ENCODE measurements at places on chromosomes 13 and 19.

DNA sequence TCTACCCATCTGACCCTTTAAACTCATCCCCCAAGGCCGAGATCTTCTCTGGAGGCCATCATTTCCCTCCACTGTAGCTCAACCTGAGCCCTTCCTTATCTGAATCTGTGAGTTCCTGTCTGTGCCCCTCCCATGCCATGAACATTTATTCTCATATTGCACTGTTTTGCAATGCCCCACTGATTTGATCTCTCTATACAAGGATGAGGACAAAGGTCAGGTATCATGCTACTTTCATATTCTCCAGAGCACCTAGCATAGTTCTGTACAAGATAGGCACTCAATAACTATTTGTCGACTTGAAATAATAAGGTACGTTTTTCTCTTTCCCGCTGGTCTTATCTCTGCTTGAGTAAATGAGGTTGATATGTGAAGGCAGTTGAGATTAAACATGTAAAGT lies 135.5 kb downstream of the KLF5 start:
- no peak for DNase-seq

DNA sequence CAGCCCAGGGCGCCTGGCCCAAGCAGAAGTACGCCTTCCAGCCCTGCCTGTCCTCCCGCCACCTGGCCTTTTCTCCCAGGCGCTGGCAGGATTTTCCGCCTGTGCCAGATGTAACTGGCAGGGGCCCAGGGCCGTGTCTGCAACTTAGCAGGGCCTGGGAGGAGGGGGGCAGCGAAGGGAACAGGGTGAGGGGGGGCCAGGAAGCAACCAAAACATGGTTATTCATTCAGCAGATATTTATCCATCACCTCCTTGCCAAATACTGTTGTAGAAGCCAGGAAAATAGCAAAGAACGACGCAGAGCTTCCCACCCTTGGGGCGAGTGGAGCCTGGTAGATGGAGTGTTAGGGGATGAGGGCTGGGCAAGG lies 5.6 kb downstream of the TLE6 start:
- peak; percentile 70 for DNase-seq

- DNase-seq, result no peak
Measured at GRCh38 chr19:49409441-49410029, 13.7 kb downstream of the PTH2 start.

DNA sequence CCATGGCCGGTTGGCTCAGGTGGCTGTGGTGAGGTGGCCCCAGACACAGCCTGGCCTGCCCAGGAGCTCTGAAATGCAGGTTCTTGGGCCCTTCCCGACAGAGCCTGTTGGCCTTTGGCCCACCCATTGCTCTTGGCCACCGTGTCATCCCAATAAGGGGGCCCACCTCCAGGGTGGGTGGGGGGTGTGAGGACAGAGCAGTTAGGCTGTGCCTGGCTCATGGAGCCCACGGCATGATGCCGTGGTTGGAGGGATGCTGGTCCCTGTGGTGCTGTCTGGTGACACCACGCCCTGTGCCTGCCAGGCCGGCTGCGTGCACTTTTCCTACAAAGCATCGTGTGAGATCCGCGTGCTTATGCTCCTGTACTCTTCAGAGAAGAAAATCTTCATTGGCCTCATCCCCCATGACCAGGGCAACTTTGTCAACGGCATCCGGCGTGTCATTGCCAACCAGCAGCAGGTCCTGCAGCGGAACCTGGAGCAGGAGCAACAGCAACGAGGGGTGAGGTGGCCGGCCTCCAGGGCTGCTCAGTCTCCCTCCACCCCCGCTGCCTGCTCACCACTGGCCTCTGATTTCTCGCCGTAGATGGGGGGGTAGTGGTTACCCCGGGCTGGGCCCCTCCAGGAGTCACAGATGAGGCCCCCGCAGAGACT lies 7.6 kb downstream of the PNKP start:
- no peak for DNase-seq

DNA sequence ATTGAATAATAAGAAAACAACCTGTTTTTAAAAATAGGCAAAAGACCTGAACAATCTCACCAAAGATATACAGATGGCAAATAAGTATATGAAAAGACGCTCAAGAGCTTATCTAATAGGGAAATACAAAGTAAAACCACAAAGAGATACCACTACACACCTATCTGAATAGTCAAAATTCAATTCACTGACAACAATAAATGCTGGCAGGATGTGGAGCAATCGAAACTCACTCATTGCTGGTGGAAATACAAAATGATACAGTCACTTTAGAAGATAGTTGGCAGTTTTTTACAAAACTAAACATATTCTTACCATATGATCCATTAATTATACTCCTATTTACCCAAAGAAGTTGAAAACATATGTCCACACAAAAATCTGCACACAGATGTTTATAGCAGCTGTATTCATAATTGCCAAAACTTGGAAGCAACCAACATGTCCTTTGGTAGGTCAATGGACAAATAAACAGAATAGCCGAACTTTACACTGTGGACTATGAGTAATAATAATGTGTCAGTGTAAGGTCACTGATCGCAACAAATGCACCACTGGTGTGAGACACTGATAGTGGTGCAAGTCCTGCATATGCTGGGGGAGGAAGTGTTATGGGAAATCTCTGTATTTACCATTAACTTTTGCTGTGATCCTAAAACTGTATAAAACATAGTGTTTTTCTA lies 20.8 kb downstream of the ZC3H13 start:
- DNase-seq, result no peak

DNA sequence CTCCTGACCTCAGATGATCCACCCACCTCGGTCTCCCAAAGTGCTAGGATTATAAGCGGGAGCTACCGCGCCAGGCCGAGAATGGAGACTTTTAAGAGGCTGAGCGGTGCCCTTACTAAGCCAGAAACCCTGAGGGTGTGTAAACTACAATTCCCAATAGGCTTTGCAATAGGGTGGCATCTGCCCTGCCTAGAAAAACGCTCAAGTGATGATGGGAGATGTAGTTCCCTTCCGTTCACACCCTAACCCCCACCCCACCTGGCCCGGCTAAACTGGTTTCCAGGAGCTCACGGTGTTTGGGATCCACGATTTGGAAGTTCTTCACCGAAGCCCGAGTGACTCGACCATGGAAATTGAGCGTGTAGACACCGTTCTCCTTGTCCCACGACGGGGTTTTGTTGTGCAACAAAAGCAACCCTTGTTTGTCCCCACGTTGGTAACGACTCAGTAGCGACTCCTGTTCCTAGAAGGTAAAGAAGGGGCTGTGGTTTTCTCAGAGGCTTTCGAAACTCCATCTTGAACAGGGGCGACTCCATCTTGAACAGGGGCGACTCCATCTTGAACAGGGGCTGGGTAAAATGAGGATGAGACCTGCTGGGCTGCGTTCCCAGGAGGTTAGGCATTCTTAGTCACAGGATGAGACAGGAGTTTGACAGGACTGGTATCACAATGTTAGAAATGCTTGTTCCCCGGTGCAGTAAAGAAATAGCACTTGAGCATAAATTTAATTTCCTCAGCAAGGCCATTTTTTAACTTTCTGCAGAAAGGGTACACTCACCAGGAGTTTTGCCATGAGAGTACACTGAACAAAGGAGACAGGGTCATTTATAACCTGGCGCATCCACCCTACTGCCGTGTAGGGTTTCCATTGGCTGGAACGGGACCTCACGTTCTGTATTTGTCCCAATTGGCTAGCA lies 9.8 kb downstream of the PPP1R15A start:
- DNase-seq, result no peak

- DNase-seq, result no peak
Measured at GRCh38 chr19:2719920-2720776, 1.0 kb downstream of the DIRAS1 start.

DNA sequence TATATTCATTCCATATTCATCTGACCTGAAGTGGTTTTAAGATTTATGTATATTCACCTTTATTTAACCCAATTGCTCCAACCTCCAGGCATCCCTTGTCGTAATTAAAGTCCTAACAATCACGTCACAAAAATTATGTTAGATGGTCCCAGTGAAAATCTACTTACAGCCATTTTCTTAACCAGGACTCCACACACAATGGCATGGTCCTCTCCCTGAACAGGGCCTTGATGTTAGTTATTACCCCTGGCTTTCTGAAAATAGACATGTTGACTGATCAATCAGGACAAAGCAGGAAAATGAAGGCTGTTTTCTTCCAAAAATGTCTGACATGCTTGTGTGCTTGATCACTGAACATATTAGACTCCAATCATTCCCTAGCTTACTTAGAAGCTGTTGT lies 542.7 kb upstream of the SLITRK5 start:
- DNase-seq, result no peak

GRCh38 chr13:32362574-32362973 lies 47.3 kb downstream of the BRCA2 start:
- no peak for DNase-seq

GRCh38 chr13:90375851-90376250 lies 971.6 kb upstream of the MIR17HG start:
- DNase-seq, result no peak

DNA sequence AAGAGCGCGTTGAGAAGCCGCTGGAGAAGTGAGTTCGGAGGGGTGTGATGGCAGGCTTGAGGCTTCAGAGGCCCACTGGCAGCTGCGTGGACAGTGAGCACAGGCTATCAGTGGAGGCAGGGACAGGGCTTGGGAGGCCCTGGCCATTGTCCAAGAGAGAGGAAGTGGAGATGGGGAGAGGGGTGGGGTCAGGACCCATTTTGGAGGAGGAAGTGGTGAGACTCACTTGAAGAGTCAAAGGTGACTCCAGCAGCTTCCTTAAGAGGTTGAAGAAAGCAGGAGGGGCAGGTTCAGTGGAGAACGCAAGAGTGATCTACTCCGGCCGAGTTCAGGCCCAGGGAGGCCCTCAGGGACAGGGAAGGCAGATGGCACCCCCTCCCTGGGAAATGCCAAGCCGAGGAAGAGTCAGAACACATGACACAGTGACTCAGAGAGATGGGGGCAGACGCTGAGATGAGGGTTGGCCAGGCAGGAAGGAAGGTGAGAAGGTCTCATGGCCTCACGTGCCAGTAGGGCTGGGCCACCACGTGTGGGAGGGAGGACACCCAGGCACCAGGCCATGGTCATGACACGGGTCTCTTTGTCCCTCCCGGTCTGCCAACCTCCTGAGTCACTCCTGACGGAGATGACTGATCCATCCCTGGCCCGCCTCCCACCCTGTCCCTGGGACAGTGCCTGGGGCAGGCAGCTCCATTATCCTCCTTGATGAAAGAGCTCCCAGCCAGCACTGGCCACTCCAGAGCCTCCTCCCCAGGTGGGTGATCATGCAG lies 10.1 kb upstream of the CD22 start:
- no peak for DNase-seq

DNA sequence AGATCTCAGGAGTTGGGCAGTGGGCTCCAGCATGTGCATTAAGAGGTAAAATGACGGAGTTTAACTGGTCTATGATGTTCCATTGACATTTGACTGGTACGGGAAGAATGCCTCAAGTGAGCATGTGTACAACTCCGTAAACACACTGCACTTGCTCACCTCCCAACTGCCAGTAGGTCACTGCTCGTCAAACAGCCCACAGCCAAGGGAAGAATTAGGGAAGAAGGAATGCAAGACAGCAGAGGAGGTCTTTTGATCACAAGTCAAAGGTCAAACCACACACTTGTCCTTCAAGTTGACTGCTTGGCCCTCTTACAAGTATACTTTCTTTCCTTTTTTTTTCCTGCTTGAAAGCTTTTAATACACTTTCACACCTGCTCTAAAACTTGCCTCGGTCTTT lies 236.7 kb downstream of the B3GLCT start:
- no peak for DNase-seq

DNA sequence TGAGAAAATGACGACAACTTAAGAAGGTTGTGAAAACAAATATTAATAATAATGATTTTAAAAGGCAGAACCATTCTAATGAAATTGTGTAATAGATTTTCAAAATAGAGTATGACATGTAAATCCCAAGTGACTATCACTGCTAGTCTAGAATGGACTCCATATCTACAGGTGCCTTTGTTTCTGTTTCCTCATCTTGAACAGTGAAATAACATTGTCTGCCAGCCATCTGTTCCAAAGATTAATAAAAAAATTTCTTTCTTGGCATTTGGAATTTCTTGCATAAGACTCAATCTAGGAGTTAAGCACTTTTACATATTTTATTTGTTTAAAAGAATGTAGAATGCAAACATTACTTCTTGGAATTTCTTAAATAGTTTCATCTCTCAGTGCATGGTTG lies 520.1 kb upstream of the ARGLU1 start:
- no peak for DNase-seq

- DNase-seq, result no peak
Measured at GRCh38 chr19:5188548-5189317, 151.9 kb downstream of the PTPRS start.

DNA sequence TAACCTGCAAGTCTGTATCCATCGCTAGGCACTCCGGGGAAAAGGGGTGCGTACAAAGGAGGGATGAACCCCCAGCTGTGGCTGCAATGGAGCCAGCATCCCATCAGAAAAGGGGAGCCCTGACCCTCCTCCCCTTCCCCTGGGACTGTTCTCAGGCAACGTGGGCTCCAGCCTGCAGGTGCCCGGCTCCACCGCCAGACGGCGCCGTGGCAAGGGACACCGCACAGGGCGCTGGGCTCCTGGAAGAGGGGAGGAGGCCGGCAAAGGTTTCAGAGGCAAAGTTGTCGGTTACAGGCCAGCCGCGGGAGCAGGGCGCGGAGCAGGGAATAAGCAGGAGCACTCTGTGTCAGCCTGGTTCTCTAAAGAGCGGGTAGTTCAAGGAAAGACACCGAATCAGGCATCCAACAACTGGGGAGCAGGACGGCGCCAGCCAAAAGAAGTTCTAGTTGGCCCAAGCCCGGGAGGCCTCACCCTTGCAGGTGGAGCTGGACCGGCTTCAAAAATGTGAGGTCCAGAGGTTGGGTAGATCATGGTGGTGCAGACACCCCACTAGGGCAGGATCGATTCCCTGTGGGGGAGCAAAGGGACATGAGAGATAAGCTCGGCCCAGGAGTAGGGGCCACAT lies 53.0 kb upstream of the ATP12A start:
- DNase-seq, result no peak

- no peak for DNase-seq
Measured at GRCh38 chr13:66154354-66154753, 1075.8 kb downstream of the PCDH9 start.

- no peak for DNase-seq
Measured at GRCh38 chr13:31431722-31432137, 232.0 kb downstream of the B3GLCT start.

DNA sequence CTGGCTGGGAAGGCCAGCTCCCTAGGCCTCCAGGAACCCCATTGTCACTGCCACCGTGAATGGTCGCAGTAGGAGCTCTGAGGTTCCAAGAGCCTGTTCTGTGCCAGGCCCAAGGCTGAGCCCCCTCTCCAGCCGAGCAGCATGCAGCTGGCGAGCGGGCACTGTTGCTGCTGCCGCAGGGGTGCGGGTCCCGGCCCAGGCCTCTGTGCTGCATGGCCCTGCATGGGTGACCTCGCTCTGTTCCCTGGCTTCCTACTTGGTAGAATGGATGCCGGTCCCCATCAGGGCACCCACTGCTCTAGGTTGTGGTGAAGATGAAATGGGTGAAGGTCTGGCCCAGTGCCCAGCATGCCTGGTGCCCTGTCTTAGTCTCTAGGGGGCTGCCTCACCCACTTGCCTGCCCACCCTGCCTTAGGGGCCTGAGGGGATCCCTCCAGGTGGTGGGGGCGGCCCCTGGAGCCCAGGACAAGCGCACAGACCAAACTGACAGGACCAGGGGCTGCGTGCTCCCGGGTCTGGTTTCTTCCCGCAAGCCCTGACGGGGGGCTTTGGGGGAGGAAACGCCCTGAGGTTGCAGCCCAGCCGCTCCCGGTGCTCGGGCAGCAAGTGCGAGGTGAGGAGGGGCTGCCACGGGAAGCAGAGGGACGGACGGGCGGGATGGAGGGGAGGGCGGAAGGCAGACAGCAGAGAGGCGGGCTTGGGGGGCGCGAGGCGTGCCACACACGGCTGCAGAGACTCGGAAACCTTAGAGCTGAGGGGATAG lies 8.7 kb upstream of the UQCR11 start:
- DNase-seq, result no peak

GRCh38 chr19:56748378-56748777 lies 76.8 kb upstream of the ZNF835 start:
- no peak for DNase-seq

GRCh38 chr13:113365971-113366588 lies 2.1 kb upstream of the GRTP1 start:
- DNase-seq, result no peak

All from NCI-H524 treated with DMSO at 0.1 percent for 48 hours (cell line).